ENCODE measurements at places on chromosomes 5 and 9.

GRCh38 chr9:2127486-2127885 lies 112.3 kb downstream of the SMARCA2 start:
- no peak for DNase-seq

GRCh38 chr9:36194326-36195000 lies 3.7 kb downstream of the CLTA start:
- DNase-seq = no peak

DNA sequence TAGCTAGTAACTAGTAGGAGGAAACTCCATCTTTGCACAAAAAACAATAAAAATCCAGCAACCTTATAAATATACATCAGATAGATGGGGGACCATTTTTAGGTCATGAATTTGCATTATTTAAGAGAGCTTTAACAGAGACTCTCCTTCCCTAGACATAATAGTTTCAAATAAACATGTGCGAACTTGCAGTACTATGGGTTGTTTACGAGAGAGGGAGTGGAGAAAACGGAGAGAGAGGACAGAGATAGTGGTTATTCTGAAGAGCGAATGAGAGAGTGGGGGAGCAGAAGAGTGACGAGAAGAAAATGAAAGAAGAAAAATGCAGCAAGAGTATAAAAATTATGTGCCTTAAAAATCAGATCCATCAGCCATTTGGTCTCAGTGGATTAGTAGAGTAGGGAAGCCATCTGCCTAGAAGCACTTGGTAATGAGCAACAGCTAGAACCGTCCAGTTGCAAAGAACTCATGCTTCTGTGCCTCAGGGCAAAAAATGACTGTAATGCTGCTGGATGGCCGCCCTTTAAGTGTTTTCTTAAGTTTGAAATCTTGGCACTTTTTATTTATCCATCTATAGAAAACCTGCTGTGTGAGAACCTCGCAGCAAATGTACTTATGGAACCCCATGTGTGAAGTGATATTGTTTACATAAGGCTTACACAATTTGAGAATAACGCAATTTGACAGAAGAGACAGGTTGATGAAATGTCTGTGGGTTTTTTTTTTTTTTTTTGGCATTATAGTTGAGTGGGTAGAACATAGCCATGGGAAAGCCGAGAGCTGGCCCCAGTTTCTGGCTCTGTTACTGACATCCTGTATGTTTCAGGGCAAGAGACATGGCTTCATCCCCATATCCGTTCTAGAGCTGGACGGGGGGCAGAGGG lies 95.6 kb upstream of the ZNF608 start:
- no peak for DNase-seq

DNA sequence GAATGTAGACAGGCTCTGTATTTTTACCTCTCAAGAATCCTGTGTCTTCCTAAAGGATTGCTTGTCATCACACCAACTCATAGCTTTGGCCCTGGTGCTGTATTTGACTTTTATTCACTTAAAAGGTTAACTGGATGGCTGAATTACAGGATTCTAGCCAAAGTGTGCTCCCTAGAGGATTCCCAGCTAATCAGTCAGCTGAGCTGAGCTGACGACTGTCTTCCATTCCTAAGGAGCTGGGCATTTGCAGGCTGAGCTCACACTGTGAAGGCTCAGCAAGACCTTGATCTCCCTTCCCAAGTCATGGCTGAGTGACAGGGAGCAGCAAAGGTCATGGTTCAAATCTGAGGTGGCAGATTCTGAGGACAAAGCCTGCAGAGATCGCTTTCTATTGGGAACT lies 59.0 kb upstream of the PALM2AKAP2 start:
- DNase-seq = no peak

DNA sequence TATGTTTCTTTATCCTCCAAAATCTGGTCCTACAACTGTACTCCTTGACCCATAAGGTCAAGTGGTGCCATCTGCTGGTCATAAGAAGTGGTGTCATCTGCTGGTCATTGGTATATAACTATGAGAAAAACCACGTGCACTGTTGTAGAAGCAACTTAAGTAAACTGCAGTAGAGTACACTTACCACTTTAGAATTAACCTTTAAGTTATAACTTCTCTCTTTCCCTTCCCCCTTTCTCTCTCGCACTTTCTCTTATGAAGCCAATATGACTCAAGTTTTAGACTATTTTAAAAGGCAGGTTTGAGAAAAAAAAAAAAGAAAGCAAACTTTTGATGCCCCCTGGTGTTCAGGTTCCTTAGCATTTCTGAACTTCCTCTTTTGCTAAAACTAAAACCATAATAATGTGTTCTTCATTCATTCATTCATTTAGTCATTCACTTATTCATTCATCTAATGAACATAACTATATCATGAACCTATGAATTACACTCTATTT lies 12.8 kb upstream of the MTAP start:
- DNase-seq = peak; percentile 26

- DNase-seq = peak; percentile 61
These were observed 9.3 kb upstream of the TEX48 start for GRCh38 chr9:114691046-114691955.

DNA sequence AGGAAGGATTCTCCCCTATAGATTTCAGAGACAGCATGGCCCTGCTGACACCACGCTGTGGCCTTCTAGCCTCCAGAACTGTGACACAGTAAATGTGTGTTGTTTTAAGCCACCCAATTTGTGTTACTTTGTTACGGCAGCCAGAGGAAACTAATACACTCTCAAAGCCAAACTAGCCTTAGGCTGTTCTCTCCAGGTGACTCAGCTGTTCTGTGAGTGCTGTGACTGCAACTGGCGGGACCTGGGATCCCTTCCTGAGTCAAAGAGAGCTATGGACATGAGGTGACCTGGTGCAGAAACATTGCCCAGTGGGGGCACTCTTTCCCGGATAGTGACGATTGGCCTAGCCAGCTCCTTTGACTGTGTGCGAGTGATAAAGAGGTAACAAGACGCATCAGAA lies 14.0 kb upstream of the MLANA start:
- DNase-seq = no peak

- DNase-seq = no peak
These were observed 98.2 kb downstream of the OTULIN start for GRCh38 chr5:14762549-14763216.

All from NK-92 treated with Interleukin-12 subunit alpha and Interleukin-12 subunit beta, amount 100 ng/mL, for 24 hours (cell line).